Cardiac muscle cell (in vitro differentiated cells and primary cell): ENCODE measurements at places on chromosomes 5 and 9. TPM values are rescaled to one million over a fixed set of nuclear protein-coding genes. Genes with fewer than 3 reads are reported as not detected.

The WNK2 gene
- 31.6 and 92.2 TPM in 2 replicates for total RNA-seq

DNA sequence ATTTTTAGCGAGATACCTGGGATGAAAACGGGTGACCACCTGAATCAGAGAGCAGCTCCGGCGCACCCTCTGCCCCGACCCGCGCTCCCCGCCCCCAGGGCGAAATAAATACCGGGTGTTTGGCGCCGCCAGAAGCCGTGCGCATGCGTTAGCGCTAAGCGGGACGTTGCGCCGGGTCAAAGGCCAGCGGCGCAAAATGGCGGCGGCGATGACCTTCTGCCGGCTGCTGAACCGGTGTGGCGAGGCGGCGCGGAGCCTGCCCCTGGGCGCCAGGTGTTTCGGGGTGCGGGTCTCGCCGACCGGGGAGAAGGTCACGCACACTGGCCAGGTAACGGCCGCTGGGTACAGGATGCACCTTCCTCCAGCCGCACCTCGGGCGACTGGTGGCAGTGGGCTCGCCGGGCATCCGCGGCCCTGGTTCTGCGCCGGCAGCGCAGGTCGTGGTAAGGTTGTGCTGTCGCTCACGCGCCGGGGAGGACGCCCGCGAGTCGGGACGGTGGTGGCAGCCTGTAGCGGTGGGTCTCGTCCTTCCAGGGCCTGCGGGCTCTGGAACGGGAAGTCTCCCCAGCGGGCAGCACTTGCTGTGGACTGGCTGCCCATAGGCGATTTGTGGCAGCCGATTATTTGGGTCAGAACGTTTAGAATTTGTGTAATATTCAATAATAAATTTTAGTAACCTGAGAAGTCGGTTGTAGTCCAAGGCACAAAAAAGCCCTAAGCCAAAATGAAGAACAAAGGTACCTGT is at the start of gene NDUFS6:
TSS of gene NDUFS6 (plus strand) at position 186 of the 745 bp plus-strand sequence. CDS start at position 197, 11 bp downstream.
- H3K27me3 ChIP-seq: no peaks in the 10 kb centered on the region
- H3K4me1 ChIP-seq: peaks cover 38% of the 10 kb centered on the region
- H3K36me3 ChIP-seq: peaks cover 38% of the 10 kb centered on the region
- H3K4me3 ChIP-seq: peak within 1 kb of the TSS; percentile 56
- DNase-seq: peak; percentile 83
- H3K27ac ChIP-seq: peak within 1 kb of the TSS; percentile 94

- H3K27me3 ChIP-seq: no peaks in the 10 kb centered on the region
- peaks cover 5% of the 10 kb centered on the region for H3K36me3 ChIP-seq
- no peak overlapping the region for H3K27ac ChIP-seq
- H3K4me3 ChIP-seq: no peak overlapping the region
These were observed 35.9 kb upstream of the SARDH start for GRCh38 chr9:133773889-133774655.

DNA sequence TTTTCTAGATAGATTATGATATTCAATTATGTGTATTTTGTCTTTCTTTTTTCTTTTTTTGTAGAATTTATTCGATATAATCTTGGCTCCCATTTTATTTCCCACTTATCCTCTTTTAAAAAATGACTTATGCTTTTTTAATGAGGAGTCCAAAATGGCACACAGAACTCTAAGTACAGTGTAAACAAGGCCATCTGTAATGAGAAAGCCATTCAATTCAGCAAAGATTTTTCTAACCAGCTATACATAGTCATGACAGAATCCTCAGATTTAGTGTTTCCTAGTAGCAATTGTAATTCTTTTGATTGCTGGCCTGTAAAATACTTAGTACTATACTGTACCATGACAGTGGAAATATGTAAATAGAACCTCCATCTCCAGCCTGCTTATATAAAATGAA is 651.4 kb downstream of the RAB3C start:
- no peak overlapping the region for H3K27ac ChIP-seq
- no peak overlapping the region for H3K4me3 ChIP-seq
- DNase-seq: no peak
- H3K27me3 ChIP-seq: no peaks in the 10 kb centered on the region
- peaks cover 15% of the 10 kb centered on the region for H3K4me1 ChIP-seq

DNA sequence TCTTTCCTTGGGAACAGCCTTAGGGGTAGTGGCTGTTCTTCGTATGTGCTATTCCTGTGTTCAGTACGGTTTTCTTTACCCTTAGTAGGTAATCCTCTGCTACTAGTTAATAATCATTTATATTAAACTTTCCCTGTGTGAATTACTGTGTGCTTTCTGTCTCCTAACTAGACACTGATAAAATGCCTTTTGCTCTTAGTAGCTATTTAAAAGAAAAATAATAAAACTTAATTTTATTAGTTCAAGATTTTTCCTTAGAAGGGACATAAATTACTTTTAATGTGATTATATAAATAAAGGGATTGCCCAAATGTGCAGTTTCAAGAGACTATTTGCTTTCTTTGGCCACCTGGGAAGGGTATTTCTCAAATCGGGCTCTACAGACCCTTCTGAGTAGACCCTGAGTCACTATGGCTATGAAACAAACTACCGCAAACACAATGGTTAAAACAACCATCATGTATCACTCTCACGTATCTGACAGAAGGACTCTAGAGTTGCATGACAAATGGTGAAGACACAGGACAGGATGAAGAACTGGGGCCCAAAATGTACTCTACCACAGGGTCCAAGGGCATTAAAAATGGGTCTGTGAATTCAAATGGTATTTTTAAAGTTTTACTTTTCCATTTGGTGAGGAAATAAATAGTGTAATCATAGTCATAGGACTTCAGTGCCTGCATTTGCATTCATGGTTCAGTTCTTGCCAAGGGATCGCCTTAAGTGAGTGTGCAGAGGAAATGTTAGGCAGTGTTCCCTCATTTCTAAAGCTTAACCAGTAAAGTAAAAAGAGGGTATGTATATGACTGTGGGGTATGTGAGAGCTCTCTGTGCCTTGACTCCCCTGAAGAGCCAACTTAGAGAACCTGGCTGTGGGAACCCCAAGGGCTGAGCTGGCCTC is 97.0 kb downstream of the TSSK1B start:
- H3K27me3 ChIP-seq: no peaks in the 10 kb centered on the region
- peaks cover 6% of the 10 kb centered on the region for H3K4me1 ChIP-seq
- H3K27ac ChIP-seq: no peak overlapping the region
- H3K36me3 ChIP-seq: no peaks in the 10 kb centered on the region
- DNase-seq: no peak
